NAMALWA (cell line): ENCODE measurements at places on chromosomes 4 and X.

DNA sequence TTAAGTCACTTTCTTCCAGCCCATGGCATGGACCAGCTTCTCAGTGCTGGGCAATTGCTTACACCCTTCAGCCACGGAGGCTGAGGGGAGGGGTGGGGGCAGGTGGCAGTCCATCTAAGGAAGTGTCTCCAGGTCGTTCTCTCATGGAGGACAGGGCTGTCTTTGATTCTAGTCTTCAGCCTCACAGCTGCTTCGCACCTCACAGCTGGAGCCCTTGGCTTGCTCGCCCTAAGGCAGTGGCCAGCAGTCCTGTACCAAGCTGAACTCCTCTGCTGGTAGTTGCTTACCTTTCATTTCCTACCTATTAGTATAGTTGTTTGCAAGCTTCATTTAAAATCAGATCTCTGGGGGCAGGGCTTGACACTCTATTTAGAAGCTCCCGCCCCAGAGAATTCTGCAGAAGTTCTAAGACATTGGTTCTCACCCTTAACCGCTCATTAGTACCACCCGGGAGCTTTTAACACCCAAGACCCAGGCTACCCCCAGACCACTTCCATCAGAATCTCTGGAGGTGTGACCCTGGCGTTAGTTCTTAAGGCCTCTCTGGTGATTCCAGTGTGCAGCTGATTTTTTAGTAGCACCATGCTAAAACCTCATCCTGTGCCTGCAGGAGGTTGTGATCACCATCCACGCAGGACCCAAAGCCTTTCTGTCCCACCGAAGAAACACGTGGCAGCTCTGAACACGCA, 386.8 kb downstream of the UNC5C start:
- no peak for DNase-seq

DNA sequence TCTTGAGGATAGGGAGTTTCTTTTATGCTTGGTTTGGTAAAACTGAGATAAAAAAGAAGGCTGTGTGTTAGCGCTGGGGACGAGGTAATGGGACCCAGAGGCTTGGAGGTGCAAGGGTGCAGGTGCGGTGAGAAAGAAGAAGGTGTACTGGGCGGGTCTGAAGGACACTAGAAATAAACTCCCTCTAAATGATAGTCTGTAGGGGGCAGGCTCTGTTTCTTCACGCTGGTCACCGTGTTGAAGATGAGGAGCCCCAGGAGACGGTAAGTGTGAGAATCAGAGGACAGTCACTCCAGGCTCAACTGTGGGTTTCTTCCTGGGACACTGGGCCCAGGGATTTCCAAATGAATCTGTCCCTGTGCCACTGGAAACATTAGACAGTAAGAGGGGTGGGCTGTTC, 131.4 kb downstream of the SORBS2 start:
- DNase-seq: no peak

DNA sequence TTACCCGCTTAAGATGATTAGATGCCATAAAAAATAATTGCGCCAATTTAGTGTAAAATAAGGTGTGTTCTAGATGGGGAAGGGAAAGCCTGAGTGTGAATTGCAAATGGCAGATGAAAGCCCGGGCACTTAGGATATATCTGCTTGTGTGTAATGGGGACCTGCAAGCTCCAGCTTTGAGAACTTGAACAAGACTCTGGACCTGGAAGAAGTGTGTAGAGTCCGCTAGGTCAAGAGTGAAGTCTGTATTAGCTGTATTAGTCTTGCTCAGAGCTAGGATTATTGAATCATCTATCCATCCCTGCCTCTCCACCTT, 4.2 kb downstream of the NEUROG2 start:
- no peak for DNase-seq

GRCh38 chrX:133543654-133544053, 128.4 kb upstream of the GPC4 start:
- DNase-seq: no peak

- no peak for DNase-seq
Observed at GRCh38 chr4:119653990-119654389, 25.4 kb upstream of the PDE5A start.

DNA sequence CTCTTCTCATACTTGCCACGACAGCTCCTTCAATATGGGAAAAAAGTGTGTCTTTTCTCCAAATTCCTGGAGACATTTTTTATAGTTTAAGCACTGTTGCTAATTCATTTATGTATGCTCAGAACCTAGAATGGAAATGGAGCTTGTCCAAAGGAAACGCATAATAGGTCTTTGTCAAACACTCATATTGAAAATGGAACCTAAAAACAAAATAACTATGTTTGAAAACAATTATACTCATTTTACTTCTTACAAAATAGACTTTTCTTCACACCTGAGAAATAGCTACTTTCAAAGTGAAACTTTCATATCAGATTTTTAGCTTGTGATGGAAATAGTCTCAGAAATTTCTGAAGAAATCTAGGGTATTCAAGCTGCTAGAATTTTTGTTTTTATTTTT, 529.7 kb upstream of the BOD1L1 start:
- no peak for DNase-seq

DNA sequence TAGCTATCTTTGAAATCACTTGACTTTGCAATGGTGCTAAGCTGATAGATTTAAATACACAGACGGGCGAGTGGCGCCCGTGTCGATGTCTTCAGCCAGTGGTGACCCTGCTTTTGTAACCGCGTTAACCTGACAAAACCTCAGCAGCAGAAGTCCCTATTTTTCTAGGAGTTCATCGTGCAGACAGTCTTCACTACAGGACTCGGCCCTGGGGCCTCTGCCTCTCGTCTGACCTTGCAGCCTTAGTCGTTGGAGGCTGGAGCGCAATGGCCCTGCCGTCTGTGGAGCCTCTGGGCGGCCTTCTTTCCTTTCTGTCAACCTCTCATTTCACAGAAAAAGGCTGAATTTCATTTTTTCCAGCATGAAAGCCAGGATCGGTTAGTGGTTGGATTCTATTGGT, 57.9 kb downstream of the CPLX1 start:
- no peak for DNase-seq

GRCh38 chr4:174714393-174715211, 114.4 kb downstream of the GLRA3 start:
- peak; percentile 60 for DNase-seq

DNA sequence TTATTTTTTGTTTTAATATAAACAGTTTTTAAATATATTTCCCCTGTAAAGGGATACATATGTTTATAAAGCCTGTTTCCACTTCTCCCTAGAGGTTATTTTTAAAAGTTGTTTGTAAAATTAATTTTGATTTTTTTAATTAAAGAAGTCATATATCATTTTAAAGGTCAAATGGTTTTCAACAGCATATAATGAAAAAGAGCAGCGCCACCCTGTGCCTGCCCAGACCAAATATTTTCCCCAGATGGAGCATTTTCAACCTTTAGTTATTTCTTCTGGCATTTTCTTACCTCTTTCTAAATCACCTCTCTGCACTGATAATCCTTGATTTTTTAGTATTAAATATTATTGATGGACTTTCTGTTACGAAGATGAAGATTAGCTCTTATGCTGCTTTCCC, 21.0 kb downstream of the MSX1 start:
- DNase-seq: no peak

- DNase-seq: peak; percentile 59
Observed at GRCh38 chrX:44871931-44872820, 812 bp upstream of the KDM6A start.

DNA sequence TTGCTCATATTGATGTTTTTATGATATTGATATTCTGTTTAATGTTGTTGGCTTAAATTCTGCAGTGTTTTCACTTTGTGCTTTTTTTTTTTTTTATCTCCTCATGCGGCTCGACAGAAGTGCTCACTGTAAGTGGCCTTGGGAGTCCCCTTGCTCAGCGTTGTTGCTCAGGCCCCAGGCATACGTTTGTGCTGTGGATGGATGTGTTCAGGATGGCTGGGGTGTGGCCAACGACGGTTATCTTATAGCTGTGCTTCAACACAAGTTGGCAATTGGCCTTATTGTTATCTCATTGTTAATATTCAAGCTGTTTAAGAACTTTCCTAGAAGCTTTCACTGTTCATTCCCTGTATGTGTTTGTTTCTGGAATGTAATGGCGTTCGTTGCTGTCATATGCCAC, 36.4 kb upstream of the CLCN4 start:
- DNase-seq: no peak

DNA sequence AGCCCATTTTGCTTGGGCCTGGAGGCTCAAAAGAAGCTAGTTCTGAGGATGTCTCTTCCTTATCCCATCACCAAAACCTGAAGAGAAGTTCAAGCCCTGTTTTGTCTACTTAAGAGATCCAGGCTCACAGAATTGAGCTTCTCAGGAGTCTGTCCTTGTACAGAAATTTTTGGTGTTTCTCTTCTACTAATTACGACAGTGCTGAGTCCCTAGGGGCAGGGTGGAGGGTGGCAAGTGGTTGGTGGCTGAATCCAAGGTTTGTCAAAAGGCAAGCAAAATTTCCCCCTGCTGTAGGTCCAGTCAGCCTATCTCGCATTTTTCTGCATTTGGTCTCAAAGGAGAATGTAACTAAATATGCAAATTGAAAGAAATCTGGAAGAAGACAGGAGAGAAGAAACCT, 377.9 kb downstream of the SMARCA1 start:
- no peak for DNase-seq

GRCh38 chr4:150258569-150258968, 180.3 kb downstream of the DCLK2 start:
- DNase-seq: no peak
